ENCODE measurements at places on chromosomes 11 and 22.

DNA sequence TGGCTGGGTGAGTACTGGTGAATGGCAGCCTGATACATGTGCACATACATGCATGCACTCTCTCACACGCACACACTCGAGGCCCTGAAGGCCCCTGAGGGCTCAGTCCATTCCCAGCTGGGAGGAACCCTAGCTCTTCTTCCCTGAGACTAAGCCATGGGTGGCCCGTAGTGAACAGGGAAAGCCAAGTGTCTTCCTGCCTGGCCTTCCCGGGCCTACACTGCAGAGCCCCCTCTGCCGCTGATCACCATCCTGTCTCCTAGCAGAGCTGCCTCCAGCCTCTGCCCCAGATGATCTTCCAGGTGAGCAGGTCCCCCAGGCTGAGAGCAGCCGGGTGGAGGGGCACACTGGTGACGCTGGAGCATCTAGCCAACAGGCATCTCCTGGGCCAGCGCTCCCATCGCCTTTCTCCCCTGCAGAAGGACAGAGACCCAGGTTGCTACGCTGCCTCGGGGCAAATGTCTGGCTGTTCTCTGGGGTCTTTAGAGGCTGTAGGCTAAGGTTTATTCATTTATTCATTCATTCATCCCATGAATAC is 57.3 kb downstream of the CD82 start:
- no peak for DNase-seq

DNA sequence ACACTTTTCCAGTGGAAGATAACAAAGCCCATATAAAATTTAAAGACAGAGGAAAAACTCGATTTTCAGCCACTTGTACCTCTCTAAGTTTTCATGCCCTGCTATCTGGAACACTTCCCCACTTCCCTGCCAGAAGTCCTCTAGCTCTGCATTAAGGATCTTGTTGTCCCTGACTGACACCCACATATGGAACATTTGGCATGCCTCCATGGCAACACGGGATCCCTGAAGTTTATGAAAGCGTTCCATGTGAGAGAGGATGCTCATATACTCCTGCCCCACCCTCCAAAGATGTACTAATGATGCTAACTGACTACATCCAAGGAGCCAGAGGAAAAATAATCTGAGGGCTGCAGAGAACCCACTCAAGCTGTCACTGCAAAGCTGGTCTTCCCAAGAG is 8.8 kb upstream of the C11orf91 start:
- DNase-seq = no peak

- no peak for DNase-seq
Observed at GRCh38 chr11:63892228-63892627, 24.7 kb downstream of the RCOR2 start.

- DNase-seq = no peak
Observed at GRCh38 chr22:30681831-30682230, 12.8 kb upstream of the OSBP2 start.

DNA sequence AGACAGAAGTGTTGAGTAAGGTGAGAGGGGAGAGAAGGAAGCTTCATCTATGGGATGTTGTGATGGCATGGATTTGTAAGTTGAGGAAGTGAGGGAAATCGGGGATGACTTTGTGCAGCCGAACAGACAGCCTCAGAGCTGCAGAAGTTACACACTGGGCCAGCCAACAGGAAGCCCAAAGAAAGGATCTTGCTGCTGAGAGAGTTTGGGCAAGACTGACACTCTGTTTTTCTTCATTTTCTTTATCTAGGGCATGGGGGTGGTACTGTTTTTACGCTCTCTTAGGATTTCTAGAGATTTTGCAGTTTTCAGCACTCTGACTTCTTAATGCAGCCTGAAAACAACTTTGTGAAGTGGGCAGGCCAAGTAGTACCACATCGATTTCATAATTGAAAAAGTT is 509.9 kb upstream of the TENM4 start:
- DNase-seq = no peak

DNA sequence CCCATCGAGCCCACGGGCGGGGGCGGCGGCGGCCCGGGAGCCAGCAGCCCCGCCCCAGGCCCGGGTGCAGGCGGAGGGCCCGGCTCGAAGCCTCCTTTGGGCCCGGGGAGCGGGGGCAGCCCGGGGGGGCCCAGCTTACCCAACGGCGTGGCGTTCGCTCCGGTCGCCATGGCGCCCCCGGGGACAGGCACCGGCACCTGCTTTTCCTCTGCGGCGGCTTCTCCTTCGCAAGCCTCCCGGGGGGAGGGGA is 194 bp downstream of the SF1 start:
- DNase-seq = no peak

DNA sequence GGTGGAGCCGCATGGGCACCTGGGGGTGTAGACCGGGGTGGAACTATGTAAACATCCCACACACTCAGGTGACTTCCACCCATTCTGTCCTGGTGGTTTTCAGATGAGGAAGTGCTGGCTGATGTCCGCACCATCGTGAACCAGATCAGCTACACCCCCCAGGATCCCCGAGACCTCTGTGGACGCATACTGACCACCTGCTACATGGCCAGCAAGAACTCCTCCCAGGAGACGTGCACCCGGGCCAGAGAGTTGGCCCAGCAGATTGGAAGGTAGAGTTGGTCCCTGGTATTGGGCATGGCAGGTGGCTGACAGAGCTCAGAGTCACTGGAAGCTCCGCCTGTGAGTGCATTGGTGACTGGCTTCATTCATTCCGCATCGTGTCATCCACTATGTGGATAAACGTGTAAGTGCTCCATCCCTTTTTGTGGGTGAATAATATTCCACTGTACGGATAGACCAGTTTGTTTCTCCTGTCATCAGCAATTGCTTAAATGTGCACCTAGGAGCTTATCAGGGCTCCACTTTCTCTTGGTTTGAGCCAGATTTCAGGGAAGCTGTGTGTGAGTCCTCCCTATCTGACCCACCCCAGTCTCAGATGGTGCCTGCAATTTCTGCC is 29.9 kb downstream of the NADSYN1 start:
- DNase-seq = no peak

DNA sequence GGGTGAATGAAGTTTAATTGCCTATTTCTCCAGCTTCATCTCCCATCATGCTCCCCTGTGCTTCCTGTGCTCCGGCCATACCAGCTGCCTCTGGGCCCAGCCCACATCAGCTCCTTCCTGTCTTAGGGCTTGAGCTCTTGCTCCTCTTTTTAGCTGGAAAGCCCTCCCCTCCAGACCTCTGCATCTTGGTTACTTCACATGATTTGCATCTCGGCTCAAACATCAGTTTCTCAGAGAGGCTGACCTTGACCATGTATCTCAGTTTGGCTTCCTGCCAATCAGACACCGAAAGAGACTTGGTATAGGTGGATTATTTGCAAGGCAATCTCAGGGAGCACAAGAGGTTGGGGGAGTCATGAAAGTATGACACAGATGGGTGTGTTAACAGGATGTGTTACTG is 73.2 kb upstream of the TIMP3 start:
- DNase-seq = no peak
